ENCODE measurements at places on chromosomes 1 and 21.

GRCh38 chr1:160739098-160739511 is at the start of gene SLAMF7:
Gene SLAMF7, plus strand, starts transcription at chr1:160739247. Its CDS starts 55 bp downstream, at chr1:160739302.
- no peak within 1 kb of the TSS for H3K27ac ChIP-seq
- H3K27me3 ChIP-seq = no peaks in the 10 kb centered on the region
- no peak for DNase-seq
- no peak within 1 kb of the TSS for H3K4me3 ChIP-seq

- no peaks in the 10 kb centered on the region for H3K27me3 ChIP-seq
- peaks cover 6% of the 10 kb centered on the region for H3K36me3 ChIP-seq
- H3K27ac ChIP-seq = no peak overlapping the region
- peaks cover 2% of the 10 kb centered on the region for H3K4me1 ChIP-seq
- DNase-seq = no peak
Measured at GRCh38 chr1:57017717-57018116, 51.9 kb upstream of the C8B start.

- H3K4me3 ChIP-seq = no peak overlapping the region
- H3K36me3 ChIP-seq = peaks cover 13% of the 10 kb centered on the region
- H3K27me3 ChIP-seq = no peaks in the 10 kb centered on the region
Measured at GRCh38 chr1:15531003-15531402, 4.4 kb downstream of the DNAJC16 start.

DNA sequence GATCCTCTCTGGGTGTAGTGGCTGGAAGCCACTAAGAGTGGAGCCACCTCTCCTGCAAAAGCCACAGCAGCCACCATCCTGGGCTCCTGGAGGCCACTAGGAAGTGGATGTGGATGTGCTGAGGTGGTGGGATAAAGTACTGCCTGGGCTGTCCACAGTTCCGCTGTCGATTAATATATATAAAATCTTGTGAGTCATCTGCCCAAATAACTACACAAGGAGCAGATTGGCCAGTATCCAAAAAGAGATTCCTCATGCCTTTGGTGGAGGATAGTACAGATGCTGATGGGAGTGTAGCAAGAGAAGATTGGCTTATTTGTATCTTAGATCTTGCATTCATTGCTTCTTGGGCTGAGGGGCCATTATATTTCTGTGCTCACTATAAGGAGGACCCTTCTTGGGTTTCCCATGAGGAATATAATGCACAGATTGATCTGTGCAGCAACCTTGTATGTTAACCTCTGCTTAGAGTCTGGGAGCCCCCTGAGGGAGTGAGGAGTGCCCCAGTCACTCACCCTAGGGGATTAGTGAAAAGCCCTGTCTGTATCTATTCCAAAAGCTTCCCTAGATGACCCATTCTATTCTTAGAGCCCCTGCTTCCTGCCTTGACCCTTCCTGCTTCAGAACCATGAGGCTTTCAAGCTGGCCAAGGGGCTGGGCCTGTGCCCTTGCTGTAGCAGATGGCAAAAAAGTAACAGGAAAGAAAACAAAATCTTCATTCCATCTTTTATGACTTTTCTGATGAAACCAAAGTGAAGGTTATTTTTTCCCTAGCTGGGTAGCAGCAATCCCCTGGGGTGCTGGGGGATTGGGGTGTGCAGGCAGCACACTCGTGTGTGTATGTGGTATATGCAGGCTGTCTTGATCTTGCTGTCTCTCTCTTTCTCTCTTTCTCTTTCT is 31.7 kb downstream of the RCSD1 start:
- H3K27me3 ChIP-seq = no peaks in the 10 kb centered on the region
- H3K27ac ChIP-seq = no peak overlapping the region
- H3K4me3 ChIP-seq = no peak overlapping the region
- peaks cover 11% of the 10 kb centered on the region for H3K4me1 ChIP-seq
- no peak for DNase-seq
- no peaks in the 10 kb centered on the region for H3K36me3 ChIP-seq

DNA sequence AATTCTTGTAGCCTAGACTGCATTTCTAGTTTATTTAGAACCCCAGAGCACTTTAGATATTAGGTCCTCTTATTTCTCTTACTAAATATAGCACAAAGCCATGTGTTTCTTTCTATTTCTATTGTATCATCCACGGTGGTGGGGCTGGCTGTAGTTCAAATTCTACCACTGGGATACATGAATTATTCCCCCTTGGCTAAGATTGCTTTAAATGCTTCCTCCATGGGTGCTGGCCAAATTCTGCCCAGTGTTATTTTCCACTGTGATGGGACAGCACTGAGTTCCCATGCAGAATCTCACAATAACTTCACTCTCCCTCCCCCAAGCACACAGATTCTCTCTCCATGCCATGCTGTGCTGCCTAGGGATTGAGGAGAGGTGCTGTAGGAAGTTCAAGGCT is 41.5 kb upstream of the GBP6 start:
- no peaks in the 10 kb centered on the region for H3K27me3 ChIP-seq
- H3K36me3 ChIP-seq = no peaks in the 10 kb centered on the region
- no peak overlapping the region for H3K27ac ChIP-seq
- DNase-seq = no peak
- H3K4me1 ChIP-seq = no peaks in the 10 kb centered on the region
- H3K4me3 ChIP-seq = no peak overlapping the region

GRCh38 chr1:16145030-16145661 is 10.7 kb downstream of the EPHA2 start:
- peaks cover 11% of the 10 kb centered on the region for H3K27me3 ChIP-seq
- H3K4me3 ChIP-seq = no peak overlapping the region
- peaks cover 56% of the 10 kb centered on the region for H3K4me1 ChIP-seq
- DNase-seq = no peak
- H3K36me3 ChIP-seq = peaks cover 13% of the 10 kb centered on the region
- H3K27ac ChIP-seq = peak overlapping the region; percentile 67

DNA sequence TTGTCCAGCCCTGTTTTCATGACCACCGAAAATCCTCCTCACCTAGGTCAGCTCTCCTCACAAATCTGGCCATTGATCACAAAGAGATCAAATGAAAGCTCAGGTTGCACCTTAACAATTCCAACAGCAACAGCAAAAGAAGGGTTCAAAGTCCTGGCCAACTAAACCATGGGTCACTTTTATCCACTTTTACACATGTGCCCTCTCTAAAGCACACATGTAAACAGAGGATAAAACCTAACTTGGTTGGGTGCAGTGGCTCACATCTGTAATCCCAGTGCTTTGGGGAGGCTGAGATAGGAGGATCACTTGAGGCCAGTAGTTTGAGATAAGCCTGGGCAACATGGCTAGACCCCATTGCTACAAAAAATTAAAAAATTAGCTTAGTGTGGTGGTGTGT is 3.9 kb upstream of the RBM15 start:
- DNase-seq = no peak
- H3K27me3 ChIP-seq = no peaks in the 10 kb centered on the region
- no peak overlapping the region for H3K27ac ChIP-seq
- H3K4me1 ChIP-seq = peaks cover 12% of the 10 kb centered on the region
- H3K4me3 ChIP-seq = no peak overlapping the region
- peaks cover 4% of the 10 kb centered on the region for H3K36me3 ChIP-seq

GRCh38 chr1:226519716-226520598 is 28.6 kb upstream of the STUM start:
- H3K27ac ChIP-seq = no peak overlapping the region
- DNase-seq = peak; percentile 22
- peaks cover 6% of the 10 kb centered on the region for H3K4me1 ChIP-seq
- no peaks in the 10 kb centered on the region for H3K36me3 ChIP-seq
- no peak overlapping the region for H3K4me3 ChIP-seq
- H3K27me3 ChIP-seq = no peaks in the 10 kb centered on the region

DNA sequence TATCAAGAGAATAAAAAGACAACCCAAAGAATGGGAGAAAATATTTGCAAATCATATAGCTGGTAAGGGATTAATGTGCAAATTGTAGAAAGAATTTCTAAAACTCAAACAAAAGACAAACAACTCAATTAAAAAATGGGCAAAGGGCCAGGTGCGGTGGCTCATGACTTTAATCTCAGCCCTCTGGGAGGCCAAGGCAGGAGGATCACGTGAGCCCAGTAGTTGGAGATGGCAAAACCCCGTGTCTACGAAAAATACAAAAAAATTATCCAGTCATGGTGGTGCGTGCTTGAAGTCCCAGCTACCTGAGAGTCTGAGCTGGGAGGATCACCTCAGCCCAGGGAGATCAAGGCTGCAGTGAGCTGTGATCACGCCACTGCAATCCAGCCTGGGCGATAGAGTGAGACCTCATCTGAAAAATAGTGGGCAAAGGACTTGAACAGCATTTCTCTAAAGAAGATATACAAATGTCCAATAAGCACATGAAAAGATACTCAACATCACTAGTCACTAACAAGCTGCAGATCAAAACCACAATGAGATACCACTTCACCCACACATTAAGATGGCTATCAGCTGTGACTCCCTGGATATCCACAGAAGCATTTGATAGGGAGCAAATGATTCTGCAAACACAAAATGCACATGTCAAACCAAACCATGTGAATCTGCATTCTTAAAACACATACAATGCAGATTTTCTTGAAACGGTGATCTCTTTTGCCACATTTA is 20.9 kb downstream of the SLC30A1 start:
- no peaks in the 10 kb centered on the region for H3K36me3 ChIP-seq
- H3K27ac ChIP-seq = no peak overlapping the region
- no peak overlapping the region for H3K4me3 ChIP-seq
- H3K4me1 ChIP-seq = no peaks in the 10 kb centered on the region
- no peaks in the 10 kb centered on the region for H3K27me3 ChIP-seq
- DNase-seq = peak; percentile 31

- H3K4me3 ChIP-seq = peak overlapping the region; percentile 69
- DNase-seq = peak; percentile 67
- H3K36me3 ChIP-seq = no peaks in the 10 kb centered on the region
- H3K27me3 ChIP-seq = no peaks in the 10 kb centered on the region
- peaks cover 12% of the 10 kb centered on the region for H3K4me1 ChIP-seq
Measured at GRCh38 chr1:48470481-48470855, 1.5 kb downstream of the SPATA6 start.

DNA sequence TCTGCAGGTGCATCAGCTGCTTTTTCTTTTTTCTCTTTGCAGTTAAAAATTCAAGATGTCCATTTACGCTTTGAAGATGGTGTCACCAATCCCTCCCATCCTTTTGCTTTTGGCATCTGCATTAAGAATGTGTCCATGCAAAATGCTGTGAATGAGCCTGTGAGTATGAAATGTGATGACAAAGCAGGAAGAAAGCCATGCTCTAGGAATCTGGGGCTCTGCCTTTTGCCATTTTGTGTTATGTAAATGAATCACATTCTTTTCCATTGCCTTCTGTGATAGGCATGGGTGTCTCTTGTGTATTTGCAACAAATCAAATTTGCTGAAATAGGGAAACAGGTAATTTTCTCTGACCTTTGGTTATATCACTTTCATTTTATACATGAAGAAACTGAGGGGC is 19.4 kb downstream of the VPS13D start:
- H3K27ac ChIP-seq = no peak overlapping the region
- no peak for DNase-seq
- no peaks in the 10 kb centered on the region for H3K4me1 ChIP-seq
- peaks cover 31% of the 10 kb centered on the region for H3K36me3 ChIP-seq
- no peak overlapping the region for H3K4me3 ChIP-seq

DNA sequence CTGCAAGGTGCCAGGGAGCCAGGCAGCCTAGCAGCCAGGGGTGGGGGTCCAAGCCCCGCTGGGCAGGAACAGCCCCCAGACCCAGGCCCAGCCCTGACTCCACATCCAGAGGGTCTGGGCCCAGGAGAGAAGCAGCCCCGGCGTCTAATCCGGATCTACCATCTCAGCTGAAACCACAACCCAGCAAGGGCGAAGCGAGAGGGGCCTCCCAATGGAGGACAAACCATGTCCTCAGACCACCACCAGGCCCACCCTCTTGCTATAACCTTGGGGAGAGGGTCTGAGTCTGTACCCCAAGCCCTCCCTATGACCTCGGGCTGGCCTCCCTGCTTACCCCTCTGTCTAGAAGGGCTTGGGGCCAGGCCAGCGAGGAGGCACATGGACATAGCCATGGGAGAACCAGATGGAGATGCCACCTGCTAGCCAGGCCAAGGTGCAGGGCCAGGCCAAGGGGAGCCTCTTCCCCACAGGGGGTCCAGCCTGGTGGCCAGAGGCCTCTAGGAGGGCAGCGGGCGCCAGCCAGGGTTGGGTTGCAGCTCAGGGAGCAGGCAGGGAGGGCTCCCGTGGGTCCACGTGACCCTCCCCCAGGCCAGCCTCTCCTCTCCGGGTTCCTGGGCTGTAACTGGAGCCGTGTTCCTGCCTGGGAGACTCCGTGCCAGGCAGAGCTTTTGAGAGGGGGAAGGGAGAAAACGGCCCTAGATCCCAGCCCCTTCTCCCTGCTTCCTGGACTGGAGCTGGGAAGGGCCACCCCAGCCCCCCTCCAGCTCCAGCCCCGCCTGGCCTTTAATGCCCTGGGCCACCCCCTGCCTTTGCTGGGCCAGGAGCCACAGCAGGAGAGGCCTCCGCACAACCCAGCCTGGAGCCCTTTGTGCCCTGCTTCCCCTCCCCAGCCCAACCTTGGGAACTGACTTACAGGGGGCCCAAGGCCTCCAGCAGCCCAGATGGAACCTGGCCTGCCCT is 2.5 kb downstream of the WNT9A start:
- peaks cover 74% of the 10 kb centered on the region for H3K4me1 ChIP-seq
- peak overlapping the region; percentile 33 for H3K27ac ChIP-seq
- peaks cover 2% of the 10 kb centered on the region for H3K27me3 ChIP-seq
- H3K4me3 ChIP-seq = no peak overlapping the region

DNA sequence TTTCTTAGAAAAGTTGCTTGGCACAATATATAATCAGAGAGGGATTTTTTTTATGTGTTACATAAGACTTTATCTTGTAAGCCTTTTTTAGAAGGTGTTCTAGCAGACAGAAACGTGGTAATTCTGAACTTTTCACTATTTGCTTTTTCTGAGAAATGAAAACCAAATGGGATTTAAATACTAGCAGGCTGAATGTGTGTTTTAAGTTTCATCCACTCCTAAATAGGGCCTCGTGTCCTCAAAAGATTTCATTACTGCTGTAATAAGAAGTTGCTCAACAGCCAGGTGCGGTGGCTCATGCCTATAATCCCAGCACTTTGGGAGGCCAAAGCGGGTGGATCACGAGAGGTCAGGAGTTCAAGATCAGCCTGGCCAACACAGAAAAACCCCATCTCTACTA is 44.7 kb upstream of the FMO2 start:
- H3K36me3 ChIP-seq = no peaks in the 10 kb centered on the region
- no peak overlapping the region for H3K4me3 ChIP-seq
- no peak for DNase-seq
- H3K27me3 ChIP-seq = no peaks in the 10 kb centered on the region
- H3K4me1 ChIP-seq = peaks cover 10% of the 10 kb centered on the region
- peak overlapping the region; percentile 90 for H3K27ac ChIP-seq

- no peaks in the 10 kb centered on the region for H3K27me3 ChIP-seq
- H3K4me3 ChIP-seq = no peak overlapping the region
- H3K4me1 ChIP-seq = peaks cover 74% of the 10 kb centered on the region
- peak overlapping the region; percentile 47 for H3K27ac ChIP-seq
- peaks cover 15% of the 10 kb centered on the region for H3K36me3 ChIP-seq
Measured at GRCh38 chr1:111732718-111733117, 6.5 kb downstream of the INKA2 start.

- H3K4me1 ChIP-seq = no peaks in the 10 kb centered on the region
- no peak overlapping the region for H3K4me3 ChIP-seq
- no peak overlapping the region for H3K27ac ChIP-seq
- no peaks in the 10 kb centered on the region for H3K27me3 ChIP-seq
Measured at GRCh38 chr1:29331729-29332128, 95.4 kb downstream of the PTPRU start.

GRCh38 chr1:244801246-244801645 is 34.2 kb upstream of the COX20 start:
- no peaks in the 10 kb centered on the region for H3K36me3 ChIP-seq
- H3K4me1 ChIP-seq = no peaks in the 10 kb centered on the region
- H3K27me3 ChIP-seq = no peaks in the 10 kb centered on the region
- peak; percentile 9 for DNase-seq
